Testis (tissue), 5 donors: ENCODE measurements at places on chromosomes 1 and 21.
A peak's percentile ranks its signal among the peaks of the same experiment; 100 is the strongest.

- H3K27ac ChIP-seq, result no peak overlapping the region
- no peaks in the 10 kb centered on the region for H3K36me3 ChIP-seq
Observed at GRCh38 chr1:32619701-32620485, 30.5 kb downstream of the ZBTB8OS start.

- DNase-seq, result no peak
- no peaks in the 10 kb centered on the region for H3K36me3 ChIP-seq
- no peak overlapping the region for H3K4me3 ChIP-seq
- H3K4me1 ChIP-seq, result no peaks in the 10 kb centered on the region
- no peak overlapping the region for H3K27ac ChIP-seq
- no peaks in the 10 kb centered on the region for H3K27me3 ChIP-seq
Observed at GRCh38 chr1:197391303-197392226, 123.5 kb downstream of the CRB1 start.

- no peak for DNase-seq
- peak overlapping the region; percentile 19 for H3K27ac ChIP-seq
- H3K36me3 ChIP-seq, result no peaks in the 10 kb centered on the region
- no peak overlapping the region for H3K4me3 ChIP-seq
- no peaks in the 10 kb centered on the region for H3K27me3 ChIP-seq
Observed at GRCh38 chr1:15963363-15963967, 12.4 kb downstream of the ZBTB17 start.

DNA sequence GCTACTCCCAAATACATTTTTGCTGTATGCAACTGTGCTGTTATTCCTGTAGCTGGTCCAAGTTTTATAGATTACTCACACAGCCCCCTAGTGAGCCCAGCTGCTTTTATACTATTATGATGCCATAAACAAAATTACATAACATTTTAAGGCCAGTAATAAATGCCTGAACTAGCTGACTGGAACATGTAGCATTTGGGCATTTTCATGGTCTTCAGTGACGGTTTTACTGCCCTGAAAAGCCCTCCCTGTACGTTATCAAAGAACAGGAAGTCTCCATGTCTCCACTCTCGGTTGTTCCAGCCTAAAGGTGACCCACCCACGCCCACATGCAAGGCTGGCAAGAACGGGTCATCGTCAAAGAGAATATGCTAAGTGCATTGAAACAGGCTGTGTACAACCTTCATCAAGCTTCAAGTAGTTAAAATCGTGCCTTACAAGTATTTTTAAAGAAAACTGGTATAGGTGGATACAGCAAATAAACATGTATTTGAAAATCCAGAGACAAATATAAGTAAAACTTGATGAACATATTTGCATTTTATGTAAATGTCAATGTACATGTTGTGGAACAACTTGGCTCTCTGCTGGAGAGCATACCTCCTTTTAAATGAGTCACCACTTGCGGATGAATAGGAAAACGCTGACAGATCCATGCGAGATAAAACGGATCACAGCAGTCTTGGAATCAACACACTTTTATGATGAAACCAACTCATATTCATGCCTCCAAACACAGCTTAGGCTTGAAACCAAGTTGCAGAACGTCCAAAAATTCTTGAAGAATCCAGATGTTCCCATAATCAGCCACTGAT, 520.5 kb downstream of the SMYD3 start:
- H3K4me3 ChIP-seq, result no peak overlapping the region
- no peaks in the 10 kb centered on the region for H3K36me3 ChIP-seq
- H3K27me3 ChIP-seq, result no peaks in the 10 kb centered on the region

DNA sequence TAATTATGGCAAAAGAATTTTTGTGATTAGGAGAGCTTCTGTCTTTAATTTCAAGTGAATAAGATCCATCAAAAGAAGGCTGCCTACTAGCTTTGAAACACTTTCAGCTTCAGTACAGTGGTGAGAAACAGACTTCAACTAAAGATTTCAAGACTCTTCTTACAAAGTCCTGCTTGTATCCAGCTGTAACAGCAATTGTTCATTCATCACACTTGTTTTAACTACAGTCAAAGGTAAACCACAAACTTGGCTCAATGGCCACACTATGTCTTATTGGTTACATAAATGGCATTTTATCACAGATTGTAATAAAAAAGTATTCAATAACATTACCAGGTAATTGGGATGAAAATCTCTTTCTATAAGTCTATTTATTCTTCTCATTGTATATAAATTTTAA, 59.2 kb downstream of the WARS2 start:
- no peak overlapping the region for H3K27ac ChIP-seq
- H3K4me1 ChIP-seq, result no peaks in the 10 kb centered on the region
- H3K27me3 ChIP-seq, result no peaks in the 10 kb centered on the region
- no peaks in the 10 kb centered on the region for H3K36me3 ChIP-seq
- DNase-seq, result no peak

DNA sequence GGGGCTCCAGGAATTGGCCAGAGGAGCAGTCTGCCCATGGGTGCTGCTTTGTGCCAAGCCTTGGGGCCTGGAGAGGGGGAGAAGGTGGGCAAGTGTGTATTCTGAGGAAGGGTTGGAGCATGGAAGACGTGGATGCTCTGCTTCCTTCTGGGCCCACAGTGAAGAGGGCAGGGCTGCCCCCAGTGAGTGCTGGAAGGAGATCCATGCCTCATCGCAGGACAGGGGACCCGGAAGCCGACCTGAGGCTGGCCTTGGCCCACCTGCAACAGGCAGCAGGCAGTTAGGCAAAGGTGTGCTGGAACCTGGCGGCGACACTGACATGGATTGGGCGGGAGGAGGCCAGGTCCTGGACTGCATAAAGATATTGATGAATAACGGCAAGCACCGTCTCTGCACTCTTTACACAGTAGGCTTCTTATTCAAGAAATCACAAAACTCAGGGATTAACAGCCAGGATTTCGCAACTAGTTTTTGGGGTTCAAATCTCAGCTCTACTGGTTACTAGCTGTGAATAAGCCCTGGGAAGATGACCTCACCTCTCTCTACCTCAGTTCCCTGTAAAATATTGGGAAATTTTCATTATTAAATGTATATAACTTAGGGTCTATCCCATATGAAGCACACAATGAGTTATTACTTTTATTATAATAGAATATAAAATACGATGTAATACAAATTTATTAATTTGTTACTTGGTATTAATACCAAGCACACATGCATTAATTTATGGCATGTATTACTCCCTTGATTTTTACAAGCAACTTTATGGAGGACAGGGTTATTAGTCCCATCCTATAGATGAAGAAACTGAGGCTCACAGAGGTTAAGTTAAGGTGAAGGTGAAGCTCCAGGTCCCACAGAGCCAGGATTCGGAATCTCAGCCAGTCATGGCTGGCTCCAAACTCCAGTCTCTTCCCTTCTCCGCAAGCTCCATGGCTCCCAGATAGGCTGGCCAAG, 62.3 kb downstream of the DHRS3 start:
- no peak for DNase-seq
- H3K36me3 ChIP-seq, result no peaks in the 10 kb centered on the region
- H3K27me3 ChIP-seq, result no peaks in the 10 kb centered on the region
- H3K4me3 ChIP-seq, result no peak overlapping the region
- H3K4me1 ChIP-seq, result peaks cover 25% of the 10 kb centered on the region

- H3K27ac ChIP-seq, result no peak overlapping the region
- H3K4me1 ChIP-seq, result no peaks in the 10 kb centered on the region
- H3K36me3 ChIP-seq, result no peaks in the 10 kb centered on the region
- H3K27me3 ChIP-seq, result no peaks in the 10 kb centered on the region
- no peak overlapping the region for H3K4me3 ChIP-seq
- no peak for DNase-seq
Observed at GRCh38 chr1:214846276-214846675, 236.3 kb upstream of the KCNK2 start.

- H3K36me3 ChIP-seq, result no peaks in the 10 kb centered on the region
- DNase-seq, result no peak
- no peaks in the 10 kb centered on the region for H3K27me3 ChIP-seq
Observed at GRCh38 chr1:5571438-5571837, 420.8 kb downstream of the NPHP4 start.

DNA sequence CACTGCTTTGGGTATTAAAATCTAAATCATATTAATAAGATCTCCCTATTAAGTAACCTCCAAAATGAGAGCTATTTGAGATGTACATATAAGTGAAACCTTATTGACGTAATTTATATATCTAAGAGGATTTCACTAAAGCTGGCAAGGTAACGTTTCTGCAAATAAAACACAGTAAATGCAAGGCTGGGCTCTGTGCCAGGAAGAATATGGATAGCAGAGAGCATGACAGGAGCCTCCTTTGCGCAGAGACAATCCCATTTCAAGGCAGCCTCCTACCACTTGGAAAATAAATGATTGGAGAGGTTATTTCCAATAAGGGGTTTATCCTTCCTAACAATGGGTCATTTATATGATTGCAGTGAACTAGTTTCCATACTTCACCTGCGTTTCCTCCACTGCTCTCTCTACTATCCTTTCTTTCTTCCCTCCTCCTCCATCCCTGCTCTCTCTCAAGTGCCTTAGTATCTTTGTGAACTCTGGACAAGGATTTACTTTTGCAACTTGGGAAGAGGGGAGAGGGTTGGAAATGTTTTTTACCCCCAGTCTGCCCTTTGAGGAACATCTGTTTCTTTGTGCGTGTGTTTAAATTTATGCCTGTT, 3.0 kb upstream of the NFIA start:
- no peaks in the 10 kb centered on the region for H3K27me3 ChIP-seq
- H3K4me3 ChIP-seq, result no peak overlapping the region
- H3K4me1 ChIP-seq, result peaks cover 44% of the 10 kb centered on the region
